ENCODE measurements at places on chromosomes 6 and 20.

- DNase-seq = peak; percentile 35
Observed at GRCh38 chr6:17278289-17279063, 2.7 kb upstream of the RBM24 start.

- no peak for DNase-seq
Observed at GRCh38 chr20:60171313-60171712, 213.1 kb downstream of the CDH26 start.

DNA sequence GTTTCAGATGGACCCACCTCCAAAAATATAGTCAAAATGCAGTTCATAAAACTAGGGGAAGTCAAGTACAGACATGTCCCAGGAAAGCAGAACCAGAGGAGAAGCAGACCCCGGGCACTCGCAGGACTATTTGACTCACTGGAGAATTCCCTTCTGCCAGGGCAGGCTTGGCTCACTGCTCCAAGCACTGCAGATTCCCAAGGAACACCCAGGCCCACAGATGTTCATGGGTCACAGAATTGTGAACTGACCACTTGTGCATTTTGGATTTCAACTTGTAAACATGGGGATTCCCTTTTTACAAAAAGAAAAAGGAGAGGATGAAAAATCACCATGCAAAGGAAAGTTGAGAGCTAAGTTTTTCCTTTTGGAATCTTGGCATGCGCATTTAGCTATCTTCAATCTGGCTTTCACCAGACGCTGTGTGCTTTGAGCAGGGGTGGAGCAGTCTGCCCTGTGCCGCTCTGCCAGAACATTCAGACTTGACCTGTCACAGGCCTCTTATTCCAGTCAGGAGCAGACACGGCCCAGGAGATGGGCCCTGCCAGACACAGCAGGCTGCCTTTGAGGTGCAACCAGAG lies 237.5 kb upstream of the TAB2 start:
- DNase-seq = peak; percentile 88

DNA sequence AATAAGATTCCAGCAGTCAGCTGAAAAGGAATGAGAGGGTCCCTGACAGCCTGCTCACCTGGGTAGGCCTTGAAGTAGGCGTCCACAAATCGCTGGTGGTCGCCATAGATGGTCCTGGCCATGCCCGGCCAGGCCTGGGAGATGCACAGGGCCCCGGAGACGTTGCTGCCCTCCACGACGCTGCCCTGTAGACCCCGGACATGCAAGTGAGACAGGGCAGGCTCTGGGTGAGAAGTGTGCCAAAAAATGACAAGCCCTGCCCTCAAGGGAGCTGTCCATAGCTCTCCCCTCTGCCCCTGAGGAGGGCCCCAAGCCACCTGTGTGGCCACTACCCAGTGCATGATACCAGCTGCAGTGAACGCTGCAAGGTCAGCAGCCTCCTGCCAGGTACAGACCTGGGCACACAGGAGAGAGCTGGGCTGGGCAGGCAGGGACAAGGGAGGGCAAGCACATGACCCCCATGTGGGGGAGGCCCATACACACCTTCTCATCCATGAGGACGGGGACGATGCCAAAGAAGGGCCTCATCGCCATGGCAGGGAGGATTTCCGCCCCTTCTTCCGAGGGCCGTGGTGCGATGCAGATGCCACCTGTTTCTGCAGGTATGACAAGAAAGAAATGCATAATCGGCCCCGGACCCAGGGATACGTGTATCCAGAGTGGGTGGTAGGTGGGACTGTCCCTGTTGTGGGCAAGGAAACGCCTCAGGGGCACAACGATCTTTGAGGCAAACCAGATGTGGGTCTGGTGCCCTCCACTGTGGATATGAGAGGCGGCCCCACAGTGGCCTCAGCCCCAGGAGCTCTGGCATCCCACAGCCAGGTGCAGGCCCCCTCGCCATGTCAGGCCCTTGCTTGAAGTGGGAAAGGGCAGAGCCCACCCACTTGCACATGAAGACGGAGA lies 21.2 kb upstream of the APMAP start:
- no peak for DNase-seq

GRCh38 chr6:49406250-49406970 lies 56.6 kb downstream of the MMUT start:
- DNase-seq = peak; percentile 42

GRCh38 chr6:159074120-159074684 lies 29.4 kb upstream of the TAGAP start:
- DNase-seq = peak; percentile 58

GRCh38 chr6:158752613-158753012 lies 66.6 kb downstream of the EZR start:
- peak; percentile 23 for DNase-seq

- no peak for DNase-seq
Observed at GRCh38 chr20:48703511-48704219, 124.1 kb downstream of the PREX1 start.

DNA sequence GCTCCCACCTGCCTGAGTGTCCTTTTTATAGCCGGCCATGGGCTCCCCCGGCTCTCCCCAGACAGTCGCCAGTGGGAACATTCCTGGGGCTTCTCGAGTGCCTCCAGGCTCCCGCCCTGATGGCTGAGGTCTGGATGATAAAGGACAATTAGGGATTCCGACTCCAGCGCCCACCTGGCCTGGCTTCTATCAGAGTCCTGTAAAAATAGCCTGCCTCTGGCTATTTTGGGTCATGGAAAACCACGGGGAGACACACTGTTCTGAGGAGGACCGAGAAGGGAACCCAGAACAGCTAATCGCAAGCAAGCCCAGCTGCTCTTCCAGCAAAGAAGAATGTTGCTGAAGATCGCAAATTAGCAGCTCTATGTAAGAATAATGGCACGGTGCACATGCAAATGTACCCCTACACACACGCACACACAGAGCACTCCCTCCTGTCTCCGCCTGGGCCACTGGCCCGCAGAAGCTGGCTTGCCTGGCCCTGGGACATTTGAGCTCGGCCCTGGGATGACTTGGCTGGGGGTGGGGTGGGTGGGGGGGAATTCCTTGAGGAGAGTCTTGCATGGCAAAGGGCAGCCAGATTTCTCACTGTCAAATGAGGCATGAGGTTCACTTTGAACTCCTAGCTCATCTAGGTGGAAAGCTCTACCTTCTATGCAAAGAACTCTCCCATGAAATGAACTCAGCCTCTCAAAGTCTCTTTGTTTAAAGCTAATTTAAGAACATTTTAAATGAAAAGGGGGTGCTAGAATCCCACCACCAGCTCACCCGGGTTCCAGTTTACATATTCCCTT lies 55.3 kb downstream of the CTCFL start:
- DNase-seq = no peak

GRCh38 chr6:41503827-41504465 lies 42.2 kb upstream of the FOXP4 start:
- peak; percentile 66 for DNase-seq

DNA sequence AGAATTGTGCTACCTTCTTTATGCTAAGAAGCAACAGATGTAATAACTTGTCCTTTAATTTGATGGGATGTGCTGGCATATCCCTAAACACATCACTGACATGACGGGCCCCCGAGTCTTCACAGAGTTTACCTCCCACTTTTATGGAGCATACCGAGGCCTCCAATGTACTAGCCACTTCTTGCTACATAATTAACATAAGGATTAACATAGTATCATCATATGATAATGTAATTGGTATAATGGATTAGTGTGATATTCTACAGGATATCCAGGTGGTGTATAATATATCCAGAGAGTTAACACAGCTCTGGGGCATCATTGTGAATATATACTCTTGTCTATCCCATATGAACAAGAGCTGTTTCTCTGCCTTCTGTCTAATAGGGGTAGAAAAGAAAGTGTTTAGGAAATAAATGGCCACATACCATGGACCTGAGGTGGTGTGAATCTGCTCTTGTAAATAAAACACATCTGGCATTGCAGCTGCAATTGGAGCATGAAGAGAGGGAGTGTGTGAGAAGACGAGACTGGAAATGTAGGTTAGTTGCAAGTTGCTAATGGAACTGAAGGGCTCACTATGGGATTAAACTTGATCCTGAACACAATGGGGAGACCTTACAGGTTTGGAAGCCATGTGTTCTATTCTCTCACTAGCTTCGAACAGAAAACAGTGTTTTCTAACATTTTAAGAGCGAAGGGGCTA lies 102.3 kb downstream of the IYD start:
- DNase-seq = no peak

DNA sequence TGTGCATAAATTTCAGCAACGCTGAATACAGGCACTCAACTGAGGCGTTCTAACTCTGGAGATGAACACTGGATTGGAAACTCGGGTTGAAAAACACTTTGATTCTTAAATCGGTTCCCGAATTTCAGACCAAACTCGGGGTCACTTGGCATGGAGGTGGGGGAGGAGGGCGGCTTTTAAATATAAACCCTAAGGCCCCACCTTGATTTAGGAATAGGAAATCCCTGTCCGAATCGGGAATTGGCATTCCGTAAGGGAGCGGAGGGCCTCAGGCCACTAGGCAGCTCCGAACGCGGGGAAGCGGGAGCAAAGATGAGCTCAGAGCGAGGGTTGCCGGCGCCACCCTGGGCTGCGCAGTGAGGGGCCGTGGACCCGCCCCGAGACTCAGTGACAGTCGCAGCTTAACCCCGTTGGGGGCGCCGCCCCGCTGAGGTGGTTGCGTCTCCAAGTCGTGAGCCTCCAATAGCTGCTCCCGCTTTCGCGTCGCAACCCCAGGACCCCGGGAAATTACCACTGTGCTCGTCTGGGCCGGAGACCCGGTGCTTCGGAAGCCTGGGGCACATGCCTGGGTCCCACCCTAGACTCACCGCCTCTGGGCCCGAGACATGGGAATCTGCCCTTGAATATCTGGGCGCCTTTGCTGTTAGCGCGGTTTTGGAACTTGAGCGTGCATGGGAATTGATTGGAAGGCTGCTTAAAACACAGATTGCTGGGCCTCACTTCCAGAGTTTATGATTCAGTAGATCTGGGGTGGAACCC lies 4.6 kb upstream of the SIM1 start:
- DNase-seq = no peak

GRCh38 chr6:134995536-134995935 lies 45.6 kb upstream of the ALDH8A1 start:
- DNase-seq = peak; percentile 17
